ENCODE measurements at places on chromosomes 2 and 18. TPM values are rescaled to one million over a fixed set of nuclear protein-coding genes. Genes with fewer than 3 reads are reported as not detected.
A peak's percentile ranks its signal among the peaks of the same experiment; 100 is the strongest.

DNA sequence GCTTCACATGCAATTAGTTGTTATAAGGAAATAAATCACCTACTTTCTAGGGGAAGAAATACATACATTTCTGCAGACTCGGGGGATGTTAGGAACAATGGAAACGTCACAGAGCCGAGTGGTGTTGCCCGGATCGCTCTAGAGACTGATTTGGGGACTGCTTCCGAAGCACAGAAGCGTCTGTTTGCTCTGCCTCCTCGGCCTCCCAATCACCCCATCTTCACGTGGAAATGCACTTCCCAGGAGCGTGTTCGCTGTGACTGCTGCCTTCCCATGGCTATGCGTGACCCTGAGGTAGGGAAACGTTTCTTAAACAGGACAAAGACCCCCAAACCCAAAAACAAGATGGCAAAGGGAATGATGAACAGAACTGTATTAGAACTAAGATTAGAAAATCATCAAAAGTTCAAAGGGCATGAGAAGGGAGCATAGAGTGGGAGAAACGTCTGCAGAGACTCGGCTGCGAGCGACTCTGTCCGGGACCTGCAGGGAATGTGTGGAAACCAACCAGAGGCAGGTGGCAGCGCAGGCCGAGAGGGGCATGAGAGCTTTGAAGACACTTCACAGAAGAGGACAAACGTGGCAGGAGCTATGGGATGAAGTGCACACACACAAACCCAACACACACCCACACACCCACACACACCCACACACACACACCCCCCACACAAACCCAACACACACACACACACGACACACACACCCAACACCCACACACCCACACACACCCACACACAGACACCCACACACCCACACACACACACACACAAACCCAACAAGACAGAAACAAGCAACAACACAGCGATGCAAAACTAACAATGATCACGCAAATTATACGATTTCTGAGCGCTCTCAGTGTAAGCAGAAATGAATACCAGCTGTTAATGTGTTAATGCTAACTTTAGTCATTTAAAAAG lies 41.3 kb downstream of the RTP5 start:
- no peak overlapping the region for H3K4me3 ChIP-seq

DNA sequence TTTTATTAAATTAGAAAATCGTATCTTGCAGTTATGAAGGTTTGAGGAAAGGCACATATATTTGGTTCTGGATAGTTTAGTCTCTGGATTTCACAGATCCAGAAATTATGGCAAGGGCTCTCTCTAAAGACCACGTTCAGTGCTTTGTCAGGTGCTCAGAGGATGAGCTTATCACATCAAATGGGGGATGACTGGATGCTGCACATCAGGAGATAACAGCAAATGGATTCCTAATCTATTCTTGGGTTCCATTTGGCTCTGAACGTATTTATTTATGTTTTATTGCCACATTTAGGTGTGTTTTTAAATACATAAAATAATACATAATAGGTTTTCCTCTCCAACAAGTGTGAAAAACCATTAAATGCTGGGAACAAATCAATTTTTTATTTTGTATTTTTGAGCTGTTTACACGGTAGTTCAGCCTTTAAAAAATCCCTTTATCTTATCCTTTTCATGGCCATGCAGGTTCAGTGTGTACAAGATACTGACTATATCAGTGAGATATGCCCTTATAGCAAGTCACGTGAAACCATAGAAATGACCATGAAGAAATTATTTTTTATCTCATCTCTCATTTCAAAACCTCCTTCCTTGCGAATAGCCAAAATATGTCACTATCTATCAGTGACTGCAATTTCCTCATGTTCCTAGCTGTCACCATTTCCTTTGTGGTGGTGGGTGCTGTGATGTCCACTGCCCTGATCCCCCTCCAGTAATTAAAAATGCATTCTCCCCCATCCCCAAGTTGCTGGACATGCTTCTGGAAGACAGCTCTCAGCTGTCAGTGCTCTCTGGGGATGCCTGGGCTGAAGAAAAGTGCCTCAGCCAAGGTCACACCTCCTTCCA lies 25.9 kb upstream of the CXCR4 start:
- H3K4me1 ChIP-seq: no peaks in the 10 kb centered on the region
- H3K4me3 ChIP-seq: no peak overlapping the region
- DNase-seq: no peak
- H3K27me3 ChIP-seq: no peaks in the 10 kb centered on the region
- H3K27ac ChIP-seq: no peak overlapping the region

- no peak overlapping the region for H3K4me3 ChIP-seq
- H3K27me3 ChIP-seq: no peaks in the 10 kb centered on the region
- H3K36me3 ChIP-seq: no peaks in the 10 kb centered on the region
- no peak for DNase-seq
- no peak overlapping the region for H3K27ac ChIP-seq
Measured at GRCh38 chr2:12844511-12844910, 127.8 kb downstream of the TRIB2 start.

DNA sequence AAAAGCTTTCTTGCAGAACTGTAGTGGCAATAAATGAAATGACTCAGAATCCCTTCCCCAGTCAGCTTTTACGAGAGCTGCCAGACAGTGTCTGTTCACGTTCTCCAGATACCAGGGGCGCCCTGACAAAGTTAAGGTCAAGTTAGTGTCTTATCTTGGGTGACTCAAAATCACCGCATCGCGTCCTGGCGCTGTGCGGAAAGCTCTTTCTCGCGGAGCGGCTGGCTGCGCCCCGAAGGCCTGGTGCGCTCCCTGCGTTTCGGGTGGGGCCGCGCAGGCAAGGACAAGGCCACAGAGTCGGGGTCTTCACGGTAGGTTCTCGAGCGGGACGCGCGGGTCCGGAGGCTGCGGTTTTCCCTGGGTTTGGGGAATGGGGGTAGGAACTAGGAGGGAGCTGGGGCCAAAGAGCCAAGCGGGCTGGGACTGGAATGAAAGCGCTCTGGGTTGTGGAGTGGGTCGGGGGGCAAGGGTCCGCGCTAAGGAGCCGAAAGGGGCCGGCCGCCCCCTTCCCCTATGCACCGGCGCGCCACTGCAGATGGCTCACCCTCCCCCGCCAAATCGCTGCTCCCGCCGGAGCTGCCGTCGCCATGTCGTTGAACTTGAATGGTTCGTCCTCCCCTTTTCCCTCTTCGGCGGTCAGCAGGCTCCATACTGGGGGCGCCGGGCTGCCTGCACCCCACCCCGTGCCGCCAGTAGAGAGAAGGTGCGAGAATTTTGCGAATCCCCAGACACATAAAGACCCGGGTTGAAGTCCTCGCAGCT lies 2.6 kb upstream of the HOXD11 start:
- H3K27ac ChIP-seq: no peak overlapping the region
- H3K4me3 ChIP-seq: peak overlapping the region; percentile 32
- H3K4me1 ChIP-seq: peaks cover 5% of the 10 kb centered on the region
- no peaks in the 10 kb centered on the region for H3K36me3 ChIP-seq
- H3K27me3 ChIP-seq: peaks cover 6% of the 10 kb centered on the region

- H3K4me3 ChIP-seq: no peak overlapping the region
- H3K36me3 ChIP-seq: no peaks in the 10 kb centered on the region
- H3K27me3 ChIP-seq: no peaks in the 10 kb centered on the region
Measured at GRCh38 chr18:75287700-75288099, 77.1 kb downstream of the TSHZ1 start.

- DNase-seq: no peak
- no peak overlapping the region for H3K4me3 ChIP-seq
- H3K36me3 ChIP-seq: no peaks in the 10 kb centered on the region
- H3K27me3 ChIP-seq: no peaks in the 10 kb centered on the region
Measured at GRCh38 chr2:36140391-36140790, 215.2 kb upstream of the CRIM1 start.

ERMN gene
- total RNA-seq: 0.12 TPM

Measured in ovary (tissue), 10 donors.